ENCODE measurements at places on chromosomes 5 and 9.

GRCh38 chr5:11617080-11617479 lies 287.2 kb downstream of the CTNND2 start:
- DNase-seq: no peak

DNA sequence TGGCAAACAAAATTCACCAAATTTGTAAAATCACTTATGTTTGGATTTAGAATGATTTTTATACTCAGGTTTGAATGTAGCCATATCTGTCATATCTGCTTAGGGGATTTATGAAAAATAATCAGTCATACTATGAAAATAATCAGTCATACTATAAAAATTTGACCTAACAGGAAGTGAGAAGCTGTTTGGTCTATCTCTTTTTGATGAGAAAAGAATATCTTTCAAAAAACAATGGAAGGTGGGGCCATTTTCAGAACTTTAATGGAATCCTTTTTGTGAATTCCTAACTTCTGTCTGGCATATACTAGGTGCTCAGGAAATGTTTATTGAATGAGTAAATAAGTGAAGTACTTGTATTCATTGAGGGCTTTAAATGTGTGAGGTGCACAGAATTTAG lies 70.1 kb downstream of the CWC27 start:
- no peak for DNase-seq

DNA sequence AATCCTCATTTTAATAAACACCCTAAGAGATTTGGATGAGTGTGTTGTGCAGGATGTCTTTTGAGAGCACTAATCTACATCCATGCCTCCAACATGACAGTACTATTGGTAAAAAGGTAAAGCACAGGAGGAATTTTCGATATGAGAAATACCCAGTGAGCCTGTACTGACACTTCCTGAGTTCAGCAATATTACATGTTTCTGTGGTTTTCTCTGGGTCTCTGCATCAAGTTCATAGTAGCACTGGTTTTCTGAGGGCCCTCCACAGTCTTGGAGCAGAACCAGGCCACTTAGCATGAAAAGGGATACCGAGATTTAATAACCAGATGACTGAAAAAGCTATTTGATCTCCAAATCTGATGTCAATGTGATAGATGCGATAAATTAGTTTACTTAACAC lies 524.1 kb downstream of the TMEM38B start:
- no peak for DNase-seq

GRCh38 chr5:178176791-178177190 lies 10.4 kb downstream of the GMCL2 start:
- DNase-seq: no peak

GRCh38 chr5:109656829-109657228 lies 32.9 kb upstream of the MAN2A1 start:
- DNase-seq: no peak

DNA sequence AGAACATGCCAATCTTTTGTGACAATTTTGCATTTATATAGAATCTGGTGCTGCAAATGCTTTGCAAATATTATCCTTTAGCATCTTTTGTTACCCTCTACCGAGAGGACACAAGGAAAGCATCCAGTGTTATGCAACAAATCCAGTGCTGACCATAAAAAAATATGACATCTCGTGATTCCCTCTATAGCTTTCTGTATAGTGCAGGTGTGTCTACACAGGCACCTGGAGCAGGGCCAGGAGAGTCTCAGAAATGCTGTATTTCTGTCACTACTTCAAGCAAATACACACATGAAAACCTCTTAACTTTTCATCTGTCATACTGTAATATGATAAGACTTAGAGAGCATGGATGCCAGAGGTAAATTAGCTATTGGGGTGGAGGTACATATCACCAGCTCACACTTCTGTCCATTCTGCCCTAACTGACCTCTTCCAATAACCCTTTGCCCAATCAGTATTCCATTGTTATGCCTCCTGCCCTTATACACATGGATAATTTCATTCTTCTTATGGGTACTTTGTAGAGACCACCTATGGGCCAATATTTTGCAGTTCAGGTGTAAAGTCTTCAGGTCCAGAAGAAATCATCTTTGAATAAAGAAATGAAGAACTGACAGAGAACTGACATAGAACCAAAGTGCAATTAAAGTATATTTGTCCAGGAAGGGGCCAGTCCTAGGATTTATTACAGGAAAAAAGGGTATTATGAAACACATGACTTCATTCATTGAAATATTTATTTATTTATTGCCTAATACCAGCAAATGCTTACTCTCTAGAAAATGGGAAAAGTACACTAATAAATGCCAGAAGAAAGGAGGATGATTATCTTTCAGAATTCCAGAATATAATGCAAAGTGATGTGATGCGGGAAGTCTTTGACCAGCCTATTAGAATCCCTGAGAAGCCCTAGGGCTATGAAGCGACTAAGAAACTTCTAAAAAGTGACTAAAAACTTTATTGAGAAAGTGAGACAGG lies 106.5 kb downstream of the EPB41L4A start:
- no peak for DNase-seq

Data from activated CD4-positive, CD25-positive, alpha-beta regulatory T cell (primary cell).